ENCODE measurements at places on chromosomes 1 and 21.
A peak's percentile ranks its signal among the peaks of the same experiment; 100 is the strongest.

- no peak for DNase-seq
These were observed 30.5 kb downstream of the C4BPA start for GRCh38 chr1:207134581-207134980.

- DNase-seq, result no peak
These were observed 38.5 kb upstream of the ETV3 start for GRCh38 chr1:157176591-157177121.

GRCh38 chr1:169681140-169681539, 30.3 kb downstream of the SELL start:
- DNase-seq, result no peak

DNA sequence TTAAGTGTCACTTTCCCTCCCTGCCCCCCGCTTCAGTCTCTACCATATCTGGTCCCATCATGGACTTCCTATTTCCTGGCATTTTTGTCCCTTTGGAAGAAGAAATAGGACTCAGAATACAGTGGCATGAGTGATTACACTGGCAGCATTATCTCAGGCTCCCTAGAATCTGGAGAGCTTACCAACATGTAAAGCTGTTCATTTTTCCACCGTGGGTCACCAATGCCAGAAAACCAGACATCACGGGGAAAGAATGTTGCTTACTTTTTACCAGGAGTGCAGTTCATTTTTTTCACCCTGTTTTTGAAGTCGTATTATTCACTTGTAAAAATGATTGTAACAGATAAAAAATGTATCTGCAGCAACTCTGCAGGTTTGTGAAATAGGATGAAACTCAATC, 44.8 kb downstream of the BACH1 start:
- DNase-seq, result no peak

DNA sequence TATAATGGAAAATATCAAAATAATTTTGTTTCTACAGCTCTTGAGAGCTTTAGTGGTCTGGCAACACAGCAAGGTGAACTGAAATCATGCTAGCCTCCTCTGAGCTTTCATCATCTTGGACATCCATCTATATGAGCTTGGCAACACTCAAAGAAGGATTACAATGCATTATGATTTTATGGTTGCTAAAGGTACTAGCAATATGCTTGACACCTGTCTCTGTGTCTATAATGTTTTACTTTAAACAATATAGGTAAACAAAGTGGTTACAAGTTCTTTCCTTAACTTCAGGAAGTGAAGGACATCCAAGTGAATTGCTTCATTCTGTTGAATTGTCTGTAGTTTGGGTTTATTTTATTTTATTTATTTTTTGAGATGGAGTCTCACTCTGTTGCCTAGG, 203.7 kb upstream of the RRP15 start:
- no peak for DNase-seq

DNA sequence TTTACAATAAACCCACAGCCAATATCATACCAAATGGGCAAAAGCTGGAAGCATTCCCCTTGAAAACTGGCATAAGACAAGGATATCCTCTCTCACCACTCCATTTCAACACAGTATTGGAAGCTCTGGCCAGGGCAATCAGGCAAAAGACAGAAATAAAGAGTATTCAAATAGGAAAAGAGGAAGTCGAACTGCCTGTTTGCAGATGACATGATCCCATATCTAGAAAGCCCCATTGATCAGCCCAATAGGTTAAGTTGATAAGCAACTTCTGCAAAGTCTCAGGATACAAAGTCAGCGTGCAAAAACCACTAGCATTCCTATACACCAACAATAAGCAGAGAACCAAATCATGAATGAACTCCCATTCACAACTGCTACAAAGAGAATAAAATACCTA, 235.5 kb downstream of the DPYD start:
- no peak for DNase-seq

DNA sequence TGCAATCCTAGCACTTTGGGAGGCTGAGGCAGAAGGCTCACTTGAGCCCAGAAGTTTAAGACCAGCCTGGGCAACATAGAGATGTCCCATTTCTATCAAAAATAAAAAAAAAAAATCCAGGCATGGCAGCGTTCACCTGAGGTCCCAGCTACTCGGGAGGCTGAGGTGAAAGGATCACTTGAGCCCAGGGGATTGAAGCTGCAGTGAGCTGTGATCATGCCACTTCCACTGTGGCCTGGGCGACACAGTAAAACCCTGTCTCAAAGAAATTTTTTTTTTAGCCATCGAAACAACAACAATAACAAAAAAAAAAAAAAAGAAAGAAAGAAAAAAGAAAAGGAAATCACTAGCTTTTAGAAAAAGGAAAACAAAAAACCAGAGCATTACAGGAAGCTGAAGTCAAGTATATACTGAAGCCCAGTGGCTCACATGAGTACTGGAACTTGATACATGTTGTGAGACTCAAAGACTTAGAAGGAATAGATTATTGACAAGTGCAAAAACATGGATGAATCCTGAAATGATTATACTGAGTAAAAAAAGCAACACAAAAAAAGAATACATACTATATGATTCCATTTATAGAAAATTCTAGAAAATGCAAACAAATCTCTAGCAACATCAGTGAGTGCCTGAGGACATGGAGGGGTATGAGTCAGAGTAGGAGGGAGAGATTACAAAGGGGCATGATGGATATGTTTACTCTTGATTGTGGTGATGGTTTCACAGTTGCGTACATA, 6.1 kb upstream of the RABGAP1L start:
- DNase-seq, result no peak

GRCh38 chr1:108801101-108801500, 54.6 kb downstream of the STXBP3 start:
- DNase-seq, result no peak

GRCh38 chr1:100750005-100750885, 30.7 kb downstream of the VCAM1 start:
- DNase-seq, result no peak

- DNase-seq, result no peak
These were observed 61.6 kb upstream of the SPAG17 start for GRCh38 chr1:118246646-118247045.

GRCh38 chr21:16455978-16456377, 726.2 kb downstream of the USP25 start:
- no peak for DNase-seq

DNA sequence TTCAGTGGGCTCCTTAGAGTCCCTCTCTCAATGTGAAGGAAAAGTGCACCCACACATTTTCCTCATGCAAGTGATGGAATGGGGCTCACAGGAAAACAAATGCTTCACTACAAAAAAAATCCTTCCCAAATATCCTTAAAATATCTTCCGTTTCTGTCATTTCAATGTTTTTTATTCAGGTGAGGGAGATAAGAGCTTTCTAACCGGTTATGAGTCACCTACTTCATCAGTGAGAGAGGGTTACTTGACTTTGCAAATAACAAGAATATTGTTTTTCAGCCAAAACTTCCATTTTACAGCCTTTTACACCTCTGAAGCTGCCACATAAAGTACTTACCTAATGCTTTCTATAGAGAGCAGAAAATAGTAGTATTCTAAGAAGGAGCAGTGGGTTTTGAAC, 98.3 kb upstream of the CD55 start:
- no peak for DNase-seq

- DNase-seq, result no peak
These were observed 53.8 kb upstream of the MROH9 start for GRCh38 chr1:170881268-170882265.

DNA sequence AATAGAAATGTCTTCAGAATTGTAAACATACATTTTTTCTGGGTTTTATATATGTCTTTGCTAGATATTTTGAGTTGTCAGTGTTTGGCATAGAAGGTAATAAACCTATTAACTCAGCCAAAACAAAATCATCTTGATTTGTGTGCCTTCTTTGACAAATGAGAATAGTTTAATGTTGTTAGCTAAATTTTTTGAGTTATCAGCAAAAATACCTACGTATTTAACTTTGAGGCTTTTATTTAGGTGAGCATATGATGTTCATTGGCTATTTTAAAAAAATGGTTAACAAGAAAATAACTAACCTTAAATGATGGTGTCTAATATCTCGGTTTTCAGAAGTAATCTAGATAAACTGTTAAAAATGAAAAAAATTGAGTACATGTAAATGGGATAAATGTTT, 83.2 kb upstream of the SLC5A9 start:
- DNase-seq, result no peak

DNA sequence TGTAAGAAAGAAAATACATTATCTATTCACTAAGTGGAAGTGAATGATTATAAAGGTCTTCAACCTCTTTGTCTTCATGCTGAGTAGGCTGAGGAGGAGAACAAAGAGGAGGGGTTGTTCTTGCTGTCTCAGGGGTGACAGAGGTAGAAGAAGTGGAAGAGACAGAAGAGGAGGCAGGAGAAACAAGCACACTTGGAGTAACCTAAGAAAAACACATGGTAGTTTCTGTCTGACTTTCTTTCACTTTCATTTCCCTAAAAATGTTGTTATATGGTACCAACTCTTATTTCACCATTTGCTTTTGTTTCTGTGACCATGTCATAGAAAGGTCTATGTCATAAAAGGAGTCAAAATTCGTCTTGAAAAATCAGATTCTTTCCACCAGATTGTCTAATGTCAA, 696.6 kb upstream of the BRINP3 start:
- DNase-seq, result peak; percentile 52

DNA sequence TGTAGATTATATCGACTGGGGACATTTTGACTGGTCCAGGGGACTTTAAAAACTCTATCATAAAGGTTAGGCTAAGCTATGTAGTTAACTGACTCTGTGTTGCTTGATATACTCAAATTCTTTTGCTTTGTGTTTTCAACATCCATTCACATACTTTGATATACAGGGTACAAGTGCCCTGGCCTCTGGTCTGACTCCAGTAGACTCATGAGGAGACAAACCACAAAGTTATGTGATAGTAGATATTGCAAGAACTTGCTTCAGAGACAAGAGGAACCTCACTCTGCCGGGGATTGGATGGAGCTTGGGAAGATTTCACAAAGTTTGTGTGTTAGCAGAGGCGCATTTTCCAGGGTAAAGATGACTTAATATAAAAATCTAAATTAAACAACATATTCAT, 1.3 kb downstream of the GORAB start:
- peak; percentile 44 for DNase-seq

DNA sequence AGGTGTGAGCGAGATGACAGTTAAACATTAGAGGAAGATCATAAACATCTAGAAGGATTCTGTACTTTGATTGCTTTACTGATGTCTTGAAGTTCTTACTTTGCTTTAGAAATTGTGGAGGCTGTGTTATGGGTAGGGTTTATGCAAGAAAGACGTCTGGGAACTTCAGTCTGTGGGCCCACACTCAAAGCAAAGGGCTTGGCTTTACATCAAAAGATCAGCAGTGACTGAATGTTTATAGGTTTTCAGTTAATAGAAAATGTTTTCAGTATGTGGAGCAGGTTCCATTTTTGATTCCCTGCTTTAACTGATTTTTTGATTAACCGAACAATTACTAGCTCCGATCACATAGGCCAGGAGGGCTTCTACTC, 31.9 kb downstream of the PEX14 start:
- DNase-seq, result no peak

- DNase-seq, result no peak
These were observed 19.7 kb downstream of the CDK18 start for GRCh38 chr1:205523891-205524793.

DNA sequence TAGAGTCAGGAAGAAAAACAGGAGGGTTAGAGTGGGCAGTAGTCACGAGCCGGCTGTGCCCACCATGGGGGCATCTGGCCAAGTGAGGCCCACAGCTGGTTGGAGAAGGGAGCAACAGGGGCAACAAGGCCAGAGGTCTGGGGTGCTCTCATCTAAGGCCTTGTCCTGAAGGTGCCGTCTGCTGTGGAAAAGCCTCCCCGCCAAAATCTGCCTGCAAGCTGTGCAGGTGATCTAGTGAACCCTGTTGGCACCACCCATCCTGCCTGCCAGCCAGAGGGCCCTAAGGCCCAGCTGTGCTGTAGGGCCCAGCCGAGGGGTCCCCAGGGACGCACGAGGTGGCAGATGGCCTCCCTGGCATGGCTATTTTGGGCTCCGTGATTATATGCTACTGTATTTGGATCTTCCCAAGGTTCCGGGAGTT, 51.3 kb downstream of the LGR6 start:
- no peak for DNase-seq

DNA sequence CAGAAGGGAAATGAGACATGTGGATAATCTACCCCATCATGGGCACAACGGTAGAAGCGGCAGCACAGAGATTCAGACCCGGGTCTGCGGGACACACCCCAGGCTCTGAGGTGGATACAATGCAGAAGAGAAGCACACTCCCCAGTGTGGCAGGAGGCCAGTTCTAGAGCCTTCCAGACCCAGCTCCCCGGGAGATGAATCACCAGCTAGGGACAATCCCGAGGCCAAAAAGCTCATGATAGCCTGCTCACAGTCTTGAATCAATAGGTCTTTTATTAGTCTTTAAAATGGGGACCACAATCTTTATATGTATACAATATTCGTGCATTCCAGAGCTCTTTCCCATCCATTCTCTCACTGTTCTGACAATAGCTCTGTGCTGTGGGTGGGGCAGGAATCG, 57.3 kb upstream of the DIRAS3 start:
- DNase-seq, result no peak

GRCh38 chr1:233617025-233617424, 3.1 kb downstream of the KCNK1 start:
- DNase-seq, result no peak

DNA sequence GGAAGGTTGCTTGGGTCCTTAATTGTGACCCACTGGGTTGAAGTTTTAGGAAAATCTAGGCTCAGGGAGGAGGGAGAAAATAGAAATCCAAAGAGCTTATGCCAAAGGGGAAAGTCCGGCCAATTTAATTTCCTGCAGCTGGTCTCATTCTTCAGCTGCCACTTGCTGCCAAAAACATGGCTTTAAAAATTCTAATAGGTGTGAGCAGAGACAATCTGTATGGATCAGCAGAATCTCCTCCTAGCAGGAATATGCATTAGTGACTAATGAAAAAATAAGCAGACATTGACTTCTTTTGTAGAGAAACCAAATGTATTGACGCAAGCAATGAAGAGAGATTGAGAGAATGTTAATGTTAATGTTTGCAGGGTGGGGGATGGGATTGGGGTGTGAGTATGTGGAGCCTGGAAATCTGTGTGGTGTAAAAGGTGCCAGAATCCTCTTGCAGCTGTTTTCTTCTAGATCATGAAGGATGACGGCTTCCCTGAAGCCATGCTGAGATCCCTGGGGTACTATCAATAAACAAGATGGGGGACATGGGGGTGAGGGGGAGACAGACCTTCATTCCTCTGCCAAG, 35.3 kb downstream of the VWA5B1 start:
- DNase-seq, result no peak

DNA sequence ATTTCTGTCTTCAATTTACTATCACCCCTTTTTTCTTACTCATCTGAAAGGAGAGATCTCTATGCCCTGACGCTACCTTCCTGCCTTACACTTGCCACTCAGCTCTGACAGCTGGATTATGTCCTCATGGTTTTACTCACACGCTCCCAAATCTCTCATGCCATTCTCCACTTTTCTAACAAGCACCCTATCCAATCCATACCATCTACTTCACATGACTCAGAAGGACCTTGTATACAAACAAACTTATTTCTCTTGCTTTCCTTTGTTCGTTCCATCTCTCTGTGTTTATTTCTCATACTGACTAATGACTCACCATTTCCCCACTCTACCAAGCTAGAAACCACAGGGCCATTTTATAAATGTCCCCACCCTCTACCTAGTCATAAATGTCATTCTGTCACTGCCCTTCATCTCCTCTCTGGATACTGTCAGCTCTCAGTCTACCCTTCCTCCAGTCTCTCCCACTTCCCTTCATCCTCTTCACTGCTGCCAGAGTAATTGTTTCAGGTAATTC, 87.3 kb downstream of the USP24 start:
- no peak for DNase-seq

- no peak for DNase-seq
These were observed 17.4 kb downstream of the TMCC2 start for GRCh38 chr1:205245096-205245495.

All from SIG-M5 (cell line).